ENCODE measurements at places on chromosomes 11 and 22. TPM values are rescaled to one million over a fixed set of nuclear protein-coding genes. Genes with fewer than 3 reads are reported as not detected.

DNA sequence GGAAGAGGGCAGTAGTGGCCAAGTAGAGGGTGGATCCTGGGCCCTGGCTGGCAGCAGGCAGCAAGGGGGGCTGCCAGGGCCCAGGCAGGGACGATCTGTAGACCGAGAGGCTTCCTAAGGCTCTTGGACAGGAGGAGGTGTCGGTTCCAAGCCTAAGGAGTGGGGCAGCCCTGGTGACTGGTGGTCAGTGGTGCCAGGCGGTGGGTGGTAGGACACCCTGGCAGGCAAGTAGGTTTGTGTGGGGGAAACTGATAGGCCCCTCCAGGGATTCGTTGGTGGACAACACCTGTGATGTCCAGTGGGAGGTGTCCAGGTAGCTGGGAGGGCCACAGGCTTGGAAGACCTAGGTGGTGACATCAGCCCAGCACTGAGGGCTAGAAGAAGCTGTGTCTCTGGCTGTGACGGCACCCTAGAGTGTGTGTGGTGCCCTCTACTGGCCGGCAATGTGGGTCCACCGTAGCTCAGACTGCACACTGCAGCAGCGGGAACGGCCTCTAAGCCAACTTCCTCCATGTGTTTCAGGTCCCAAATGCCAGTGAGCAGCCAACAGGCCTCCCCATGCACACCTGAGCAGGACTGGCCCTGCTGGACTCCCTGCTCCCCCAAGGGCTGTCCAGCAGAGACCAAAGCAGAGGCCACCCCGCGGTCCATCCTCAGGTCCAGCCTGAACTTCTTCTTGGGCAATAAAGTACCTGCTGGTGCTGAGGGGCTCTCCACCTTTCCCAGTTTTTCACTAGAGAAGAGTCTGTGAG, 9.4 kb upstream of the SAMM50 start:
- peak; percentile 45 for DNase-seq
- H3K27ac ChIP-seq, result no peak overlapping the region
- H3K36me3 ChIP-seq, result no peaks in the 10 kb centered on the region
- H3K4me1 ChIP-seq, result no peaks in the 10 kb centered on the region
- peaks cover 30% of the 10 kb centered on the region for H3K27me3 ChIP-seq

GRCh38 chr11:2825261-2825888, 60.2 kb downstream of the CDKN1C start:
- H3K27ac ChIP-seq, result no peak overlapping the region
- DNase-seq, result no peak
- H3K4me1 ChIP-seq, result peaks cover 21% of the 10 kb centered on the region
- no peak overlapping the region for H3K4me3 ChIP-seq
- peaks cover 73% of the 10 kb centered on the region for H3K36me3 ChIP-seq

DNA sequence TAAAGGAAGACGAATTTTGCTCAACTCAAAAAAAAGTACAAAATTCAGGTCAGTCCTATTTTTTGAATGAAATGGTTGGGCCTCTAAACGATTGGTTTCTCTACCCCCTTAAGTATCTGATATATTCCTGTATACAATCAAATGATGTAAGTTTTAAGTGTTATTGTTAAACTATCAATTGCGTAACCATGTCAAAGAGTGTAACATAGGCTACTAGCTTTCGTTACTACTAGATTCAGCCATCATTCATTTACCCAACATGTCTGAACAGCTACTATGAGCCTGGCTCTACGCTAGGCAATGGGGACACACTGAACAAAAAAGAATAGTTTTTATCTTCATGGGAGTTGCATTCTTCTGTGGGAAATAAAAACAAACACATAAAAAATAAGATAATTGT, 3.3 kb downstream of the RAB6A start:
- H3K27me3 ChIP-seq, result no peaks in the 10 kb centered on the region
- no peaks in the 10 kb centered on the region for H3K36me3 ChIP-seq
- no peak for DNase-seq
- H3K4me3 ChIP-seq, result no peak overlapping the region
- H3K27ac ChIP-seq, result no peak overlapping the region

GRCh38 chr22:40204321-40205116, 26.8 kb downstream of the TNRC6B start:
- H3K4me3 ChIP-seq, result peak overlapping the region; percentile 61
- peaks cover 37% of the 10 kb centered on the region for H3K4me1 ChIP-seq
- no peaks in the 10 kb centered on the region for H3K36me3 ChIP-seq
- no peaks in the 10 kb centered on the region for H3K27me3 ChIP-seq
- H3K27ac ChIP-seq, result peak overlapping the region; percentile 89

DNA sequence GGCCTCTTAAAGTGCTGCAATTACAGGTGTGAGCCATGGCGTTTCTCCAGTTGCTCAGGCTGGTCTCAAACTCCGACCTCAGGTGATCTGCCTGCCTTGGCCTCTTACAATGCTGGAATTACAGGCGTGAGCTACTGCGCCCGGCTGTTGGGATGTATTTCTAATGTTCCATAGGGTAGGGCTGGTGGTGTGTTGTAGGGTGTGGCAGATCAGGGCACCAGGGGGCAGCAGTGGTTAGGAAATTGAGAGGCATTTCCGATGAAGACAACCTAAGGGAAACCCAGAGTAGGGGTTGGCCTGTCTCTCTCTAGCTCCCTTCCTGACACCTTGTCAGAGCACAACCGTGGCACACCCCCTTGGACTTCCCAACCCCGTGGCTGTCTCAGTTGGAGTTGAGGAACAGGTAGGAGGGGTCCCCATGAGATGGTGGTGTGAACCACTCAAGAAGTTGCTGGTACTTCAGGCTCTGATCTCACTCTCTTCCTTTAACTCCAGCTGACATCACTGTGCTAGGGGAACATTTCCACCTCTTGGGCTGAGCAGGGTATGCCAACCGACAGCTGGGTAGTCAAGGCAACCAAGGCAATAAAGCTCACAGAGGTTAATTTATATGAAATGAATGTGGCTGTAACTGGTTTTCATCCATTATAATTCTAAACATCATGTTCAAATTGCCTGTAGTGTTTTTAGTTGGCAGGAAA, 33.0 kb downstream of the YWHAH start:
- no peak overlapping the region for H3K27ac ChIP-seq
- DNase-seq, result peak; percentile 50
- no peaks in the 10 kb centered on the region for H3K36me3 ChIP-seq

- peaks cover 7% of the 10 kb centered on the region for H3K4me1 ChIP-seq
- H3K27ac ChIP-seq, result no peak overlapping the region
- H3K4me3 ChIP-seq, result no peak overlapping the region
- no peaks in the 10 kb centered on the region for H3K27me3 ChIP-seq
Measured at GRCh38 chr22:24183321-24184031, 2.2 kb downstream of the SUSD2 start.

- no peak for DNase-seq
- no peaks in the 10 kb centered on the region for H3K4me1 ChIP-seq
- no peaks in the 10 kb centered on the region for H3K27me3 ChIP-seq
- H3K4me3 ChIP-seq, result no peak overlapping the region
- H3K36me3 ChIP-seq, result no peaks in the 10 kb centered on the region
Measured at GRCh38 chr22:50338860-50339462, 4.2 kb upstream of the PPP6R2 start.

- H3K27me3 ChIP-seq, result peaks cover 16% of the 10 kb centered on the region
- H3K27ac ChIP-seq, result no peak overlapping the region
- no peak overlapping the region for H3K4me3 ChIP-seq
- DNase-seq, result no peak
Measured at GRCh38 chr11:14218728-14219127, 140.3 kb downstream of the RRAS2 start.

GRCh38 chr11:96136613-96137298, 206.2 kb downstream of the MAML2 start:
- H3K27me3 ChIP-seq, result no peaks in the 10 kb centered on the region
- peaks cover 4% of the 10 kb centered on the region for H3K36me3 ChIP-seq
- peak overlapping the region; percentile 89 for H3K27ac ChIP-seq
- H3K4me1 ChIP-seq, result peaks cover 33% of the 10 kb centered on the region
- H3K4me3 ChIP-seq, result no peak overlapping the region

DNA sequence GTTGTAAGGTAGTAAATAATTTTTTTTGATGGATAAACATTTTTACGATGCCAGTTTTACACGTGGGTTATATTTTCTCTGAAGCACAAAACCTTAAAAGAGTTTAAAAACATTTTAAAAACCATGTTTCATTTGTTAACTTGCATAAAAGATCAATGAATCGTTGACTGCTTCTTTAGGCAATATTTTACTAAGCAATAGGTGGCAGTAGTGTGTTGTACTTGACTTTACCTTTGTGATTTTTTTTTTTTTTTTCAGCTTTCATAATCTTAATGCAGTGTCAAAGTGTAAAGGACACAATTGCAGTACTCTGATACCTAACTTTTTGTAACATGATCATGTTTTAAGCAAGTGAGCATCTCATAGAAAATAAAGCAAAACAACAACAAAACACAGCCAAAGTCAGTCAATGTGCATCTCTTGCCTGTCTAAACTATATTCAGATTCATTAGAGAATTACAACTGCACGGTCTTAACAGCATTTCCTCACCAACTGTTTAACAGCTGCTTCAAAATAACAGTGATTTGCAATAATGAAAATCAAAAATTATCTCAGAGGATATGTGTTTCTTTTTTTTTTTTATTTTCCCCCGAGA, 27.7 kb downstream of the DNAJC24 start:
- peaks cover 18% of the 10 kb centered on the region for H3K36me3 ChIP-seq
- DNase-seq, result no peak
- no peak overlapping the region for H3K4me3 ChIP-seq

- peaks cover 6% of the 10 kb centered on the region for H3K27me3 ChIP-seq
- H3K4me1 ChIP-seq, result no peaks in the 10 kb centered on the region
- no peaks in the 10 kb centered on the region for H3K36me3 ChIP-seq
- no peak overlapping the region for H3K27ac ChIP-seq
- DNase-seq, result peak; percentile 5
Measured at GRCh38 chr11:84384731-84385130, 1098.6 kb upstream of the CCDC90B start.

- no peak for DNase-seq
- no peaks in the 10 kb centered on the region for H3K36me3 ChIP-seq
- peaks cover 37% of the 10 kb centered on the region for H3K4me1 ChIP-seq
Measured at GRCh38 chr11:200224-201003, 6.8 kb downstream of the BET1L start.

- DNase-seq, result no peak
- peaks cover 8% of the 10 kb centered on the region for H3K27me3 ChIP-seq
- no peak overlapping the region for H3K27ac ChIP-seq
Measured at GRCh38 chr11:115257270-115257669, 246.9 kb downstream of the CADM1 start.

DNA sequence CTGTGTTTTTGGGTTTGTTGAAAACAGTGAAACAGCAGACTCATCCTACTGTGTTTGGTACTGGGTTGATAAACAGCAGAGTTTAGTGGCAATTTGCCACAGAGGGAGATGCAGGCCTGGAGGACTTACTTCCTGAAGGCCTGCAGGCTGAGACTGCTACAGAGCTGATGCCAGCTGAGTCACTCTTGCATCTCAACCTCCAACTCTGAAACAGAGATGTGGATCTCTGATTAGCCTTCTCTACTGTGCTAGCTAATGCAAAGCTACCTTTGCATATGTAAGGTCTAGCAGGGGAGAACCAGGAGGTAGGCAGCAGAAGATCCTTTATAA, 14.3 kb downstream of the ATP5MG start:
- H3K36me3 ChIP-seq, result no peaks in the 10 kb centered on the region
- DNase-seq, result no peak
- H3K27me3 ChIP-seq, result no peaks in the 10 kb centered on the region
- peaks cover 15% of the 10 kb centered on the region for H3K4me1 ChIP-seq

GRCh38 chr11:9607511-9607899, 34.0 kb downstream of the WEE1 start:
- no peaks in the 10 kb centered on the region for H3K27me3 ChIP-seq
- H3K27ac ChIP-seq, result no peak overlapping the region
- H3K4me1 ChIP-seq, result peaks cover 26% of the 10 kb centered on the region
- DNase-seq, result no peak
- H3K36me3 ChIP-seq, result no peaks in the 10 kb centered on the region

DNA sequence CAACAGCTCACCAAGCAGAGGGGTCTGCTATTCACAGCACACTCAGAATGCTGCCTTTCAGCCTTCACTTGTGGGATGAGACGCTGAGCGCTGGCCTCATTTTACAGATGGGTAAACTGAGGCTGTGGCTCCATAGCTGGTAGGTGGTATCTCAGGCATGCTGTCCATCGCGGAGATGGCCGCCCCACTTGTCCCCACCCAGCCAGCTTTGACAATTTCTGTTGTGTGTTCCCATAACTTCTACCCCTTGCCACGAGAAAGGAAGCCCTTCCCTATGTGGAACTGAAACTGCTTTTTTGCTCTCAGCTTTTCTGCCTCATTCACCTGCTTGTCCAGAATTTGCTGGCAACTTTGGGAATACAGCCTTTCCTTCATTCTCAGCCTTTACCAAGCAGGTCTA, 36.1 kb upstream of the NNMT start:
- H3K36me3 ChIP-seq, result peaks cover 7% of the 10 kb centered on the region
- H3K27me3 ChIP-seq, result no peaks in the 10 kb centered on the region
- peaks cover 30% of the 10 kb centered on the region for H3K4me1 ChIP-seq
- H3K4me3 ChIP-seq, result no peak overlapping the region

DNA sequence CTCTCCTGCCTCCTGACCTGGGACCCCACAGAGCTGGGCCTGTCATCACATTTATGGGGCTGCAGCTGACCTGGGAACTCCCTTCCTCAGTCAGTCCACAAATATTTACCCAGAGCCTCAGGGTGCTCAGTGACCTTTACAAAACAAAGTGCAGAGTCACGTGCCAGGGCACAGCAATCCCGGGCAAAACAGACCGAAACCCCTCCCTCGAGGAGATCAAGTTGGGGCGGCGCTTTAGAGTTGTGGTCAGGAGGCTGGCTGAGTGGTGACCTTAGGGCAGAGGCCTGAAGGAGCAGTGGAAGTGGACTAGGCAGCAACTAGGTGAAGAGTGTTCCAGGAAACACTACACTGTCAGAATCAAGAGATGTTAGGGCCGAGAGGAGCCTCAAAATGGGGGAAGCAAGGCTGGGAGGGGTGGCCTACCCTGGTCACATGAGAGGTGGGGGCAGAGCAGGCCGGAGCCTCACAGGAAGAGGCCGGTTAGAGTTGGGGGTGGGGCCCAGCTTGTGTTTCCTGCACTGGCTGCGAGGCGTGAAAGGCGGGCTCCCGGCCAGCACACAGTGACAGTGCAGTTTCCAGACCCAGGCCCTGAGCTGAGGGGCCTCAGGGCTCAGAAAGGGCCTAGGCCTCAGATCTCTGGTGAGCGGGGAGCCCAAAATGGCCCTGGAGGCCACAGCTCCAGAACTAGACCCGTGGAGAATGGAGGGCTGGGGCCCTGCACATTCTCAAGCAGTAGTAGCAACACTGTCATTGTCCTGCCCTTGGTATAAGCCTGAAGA, 3.7 kb upstream of the NEAT1 start:
- no peaks in the 10 kb centered on the region for H3K36me3 ChIP-seq
- H3K27me3 ChIP-seq, result no peaks in the 10 kb centered on the region
- H3K27ac ChIP-seq, result peak overlapping the region; percentile 100

Gene NCR3LG1
- 0.20 TPM for polyA plus RNA-seq

Gene CRYBB1
- not detected for polyA plus RNA-seq

Gene GLYATL1
- polyA plus RNA-seq, result 0.54 TPM

Gene KCNJ5
- polyA plus RNA-seq, result not detected

Gene RBX1
- polyA plus RNA-seq, result 170 TPM

Gene CARNS1
- polyA plus RNA-seq, result 1.8 TPM

Gene NPTXR
- polyA plus RNA-seq, result 0.11 TPM
